ENCODE measurements at places on chromosomes 5 and 9.

GRCh38 chr9:105911104-105911911 is 217.0 kb downstream of the TMEM38B start:
- no peak for DNase-seq

DNA sequence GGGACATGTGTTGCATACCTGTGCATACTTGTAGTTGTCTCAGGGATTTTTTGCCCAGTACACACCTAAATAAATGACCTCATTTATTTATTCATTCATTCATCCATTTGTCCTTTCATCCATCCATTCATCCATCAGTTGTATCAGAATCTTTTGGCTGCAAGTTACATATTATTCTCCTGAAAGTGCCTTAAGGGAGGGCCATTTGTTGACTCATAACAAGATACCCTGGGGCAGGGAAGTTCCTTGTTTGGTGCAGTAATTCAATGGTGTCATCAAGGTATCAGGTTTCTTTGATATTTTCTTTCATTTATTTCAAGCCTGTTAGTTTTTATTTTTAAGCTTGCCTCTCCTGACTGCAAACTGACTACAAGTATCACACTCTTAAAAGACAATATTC is 597.9 kb upstream of the TLE4 start:
- no peak for DNase-seq

DNA sequence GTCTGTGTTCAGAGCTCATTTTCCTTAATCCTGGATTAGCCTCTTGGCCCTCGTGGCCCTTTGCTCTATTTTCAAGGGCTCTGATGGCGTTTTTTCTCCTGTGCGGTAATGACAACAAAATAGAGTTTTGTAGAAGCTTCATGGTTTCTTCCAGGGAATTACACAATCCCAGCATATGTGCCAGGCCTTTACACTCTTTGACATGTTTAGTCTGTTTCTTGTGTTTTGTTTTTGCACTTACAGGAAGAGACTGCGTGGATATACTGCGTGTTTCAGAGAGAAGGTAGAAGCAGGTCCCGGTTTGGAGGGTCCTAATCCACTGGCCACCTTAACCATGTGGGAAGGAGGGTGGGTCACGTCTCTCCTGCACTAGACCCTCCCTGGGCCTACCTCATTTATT is 400.2 kb upstream of the IRX4 start:
- no peak for DNase-seq

DNA sequence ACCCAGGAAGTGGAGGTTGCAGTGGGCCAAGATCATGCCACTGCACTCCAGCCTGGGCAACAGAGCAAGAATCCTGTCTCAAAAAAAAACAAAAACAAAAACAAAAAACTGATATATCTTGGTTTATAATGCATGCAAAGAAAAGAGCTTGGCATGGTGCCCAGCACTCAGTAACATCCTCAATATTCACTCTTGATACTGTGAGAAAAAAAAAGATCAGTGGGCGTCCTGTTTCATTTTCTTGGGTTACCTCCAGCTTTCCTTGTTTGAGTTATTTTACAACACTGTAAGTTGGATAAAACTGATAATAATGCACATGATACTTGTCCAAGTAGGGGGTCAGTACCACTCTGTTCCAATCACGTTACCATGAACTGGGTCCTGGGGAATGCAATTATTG is 7.8 kb downstream of the PHYHD1 start:
- no peak for DNase-seq

DNA sequence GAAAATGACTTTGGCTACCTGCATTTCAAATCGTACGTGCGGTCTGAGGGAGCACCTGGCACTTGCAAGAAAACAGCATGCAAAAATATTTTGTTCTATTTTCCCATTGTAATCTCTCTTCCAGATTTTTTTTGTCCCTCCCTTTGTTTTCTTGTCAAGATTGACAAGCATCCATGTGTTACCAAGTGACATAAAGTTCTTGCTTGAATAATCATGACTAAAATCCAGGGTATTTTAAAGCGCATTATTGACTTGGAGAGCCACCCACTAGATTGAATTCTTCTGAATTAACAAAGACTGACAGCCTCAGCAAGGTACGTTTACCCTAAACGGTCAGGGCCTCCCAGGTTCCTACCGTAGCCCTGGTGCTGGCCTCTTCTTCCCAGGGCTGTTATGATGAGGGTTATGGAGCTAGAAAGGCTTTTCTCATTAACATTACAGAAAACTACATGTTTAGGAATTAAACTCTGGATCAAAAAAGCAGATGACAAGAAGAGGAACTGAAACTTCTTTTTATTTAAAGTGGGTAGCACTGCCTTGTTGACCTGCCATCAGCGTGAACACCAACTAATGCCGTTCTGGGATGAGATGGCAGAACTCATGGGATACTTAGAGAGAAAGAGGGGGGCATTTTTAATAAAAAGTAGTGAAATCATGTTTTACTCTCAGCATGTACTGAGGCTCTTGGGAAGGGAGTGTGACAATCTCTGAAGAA is 297.0 kb downstream of the EFNA5 start:
- DNase-seq: no peak

- no peak for DNase-seq
These were observed 212.3 kb upstream of the TMEM161B start for GRCh38 chr5:88480801-88481499.

GRCh38 chr5:9743507-9743906 is 113.4 kb upstream of the TAS2R1 start:
- DNase-seq: no peak

- DNase-seq: no peak
These were observed 159.5 kb downstream of the GNA14 start for GRCh38 chr9:77488439-77489126.

GRCh38 chr5:100800562-100800961 is 102.5 kb downstream of the ST8SIA4 start:
- no peak for DNase-seq

DNA sequence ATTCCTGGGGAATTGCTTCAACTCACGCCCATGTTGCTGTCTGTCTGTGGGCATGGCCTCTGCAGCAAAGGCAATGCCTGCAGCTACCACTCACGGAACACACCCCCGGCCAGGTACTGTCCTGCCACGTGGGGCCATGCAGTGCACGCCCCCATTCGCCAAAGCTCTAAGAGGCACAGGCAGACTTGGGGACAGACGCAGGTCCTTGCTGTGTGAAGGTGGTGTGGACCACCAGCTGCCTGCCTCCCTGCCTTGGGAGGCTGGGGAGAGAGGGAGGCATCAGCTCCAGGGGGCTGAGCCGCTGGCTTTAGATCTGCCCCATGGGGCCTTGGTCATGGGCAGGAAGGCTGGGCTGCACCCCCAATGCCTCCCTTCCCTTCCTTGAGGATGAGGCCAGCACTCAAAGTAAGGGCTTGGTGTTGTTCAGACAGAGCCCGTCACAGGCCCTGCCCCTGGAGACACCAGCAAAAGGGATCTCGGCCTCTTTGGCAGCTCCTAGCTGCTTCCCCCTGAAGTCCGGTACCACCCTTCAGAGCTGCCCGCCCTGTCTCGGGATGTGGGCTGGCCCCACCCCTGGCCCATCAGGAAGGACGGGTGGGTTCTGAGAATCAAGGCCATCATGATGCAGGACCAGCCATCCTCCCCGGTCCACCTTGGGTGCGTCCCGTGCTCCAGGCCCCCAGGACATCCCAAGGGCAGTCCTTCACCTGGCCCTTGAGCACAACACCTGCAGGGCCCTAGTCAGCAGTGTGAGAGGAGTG is 2.3 kb downstream of the GRIN1 start:
- no peak for DNase-seq

DNA sequence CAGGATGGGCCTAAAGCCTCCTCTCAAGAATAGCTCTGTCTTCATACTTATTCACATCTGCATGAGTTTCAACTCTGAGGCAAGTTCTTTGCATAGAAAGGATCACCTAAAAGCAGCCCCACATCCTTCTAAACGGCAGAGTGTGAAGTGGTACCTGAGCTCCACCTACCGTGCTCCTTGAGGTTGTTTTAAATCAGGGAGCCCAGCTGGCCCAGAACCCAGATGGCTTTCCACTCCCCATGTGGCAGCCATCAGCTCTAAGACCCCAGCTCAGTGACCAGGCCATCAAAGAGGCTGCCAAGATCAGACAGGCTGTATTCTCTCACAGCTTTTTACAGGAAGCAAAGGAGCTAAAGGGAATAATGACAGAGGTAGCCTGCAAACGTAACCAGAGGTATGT is 299.3 kb downstream of the RASEF start:
- DNase-seq: no peak

- no peak for DNase-seq
These were observed 99.8 kb downstream of the NNT start for GRCh38 chr5:43702815-43703214.

GRCh38 chr5:132747616-132748440 is 602 bp downstream of the CCNI2 start:
- DNase-seq: no peak

GRCh38 chr5:93164690-93165089 is 416.3 kb downstream of the NR2F1-AS1 start:
- no peak for DNase-seq

GRCh38 chr9:113558632-113559502 is 95.3 kb downstream of the RGS3 start:
- DNase-seq: no peak

- DNase-seq: no peak
These were observed 10.3 kb downstream of the SLC28A3 start for GRCh38 chr9:84330246-84330645.

- DNase-seq: no peak
These were observed 4.0 kb downstream of the PAPPA start for GRCh38 chr9:116157436-116158138.

DNA sequence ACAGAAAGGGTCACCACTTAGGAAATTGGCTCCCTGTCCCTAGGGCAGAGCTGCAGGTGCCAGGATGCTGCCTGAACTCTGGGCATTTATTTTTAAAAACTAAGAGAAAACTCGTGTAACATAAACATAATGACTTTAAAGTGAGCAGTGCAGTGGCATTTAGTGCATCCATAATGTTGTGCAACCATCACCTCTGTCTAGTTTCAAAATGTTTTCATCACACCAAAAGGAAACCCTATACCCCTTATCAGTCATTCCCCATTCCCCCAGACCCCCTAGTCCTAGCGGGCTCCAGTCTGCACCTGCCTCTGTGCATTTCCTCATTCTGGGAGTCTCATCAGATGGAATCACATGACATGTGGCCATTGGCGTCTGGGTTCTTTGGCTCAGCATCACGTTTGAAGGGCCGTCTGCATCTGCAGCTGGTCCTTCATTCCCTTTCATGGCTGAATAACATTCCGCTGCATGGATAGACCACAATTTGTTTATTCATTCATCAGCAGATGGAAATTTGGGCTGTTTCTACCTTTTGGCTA is 55.8 kb downstream of the NSG2 start:
- no peak for DNase-seq

DNA sequence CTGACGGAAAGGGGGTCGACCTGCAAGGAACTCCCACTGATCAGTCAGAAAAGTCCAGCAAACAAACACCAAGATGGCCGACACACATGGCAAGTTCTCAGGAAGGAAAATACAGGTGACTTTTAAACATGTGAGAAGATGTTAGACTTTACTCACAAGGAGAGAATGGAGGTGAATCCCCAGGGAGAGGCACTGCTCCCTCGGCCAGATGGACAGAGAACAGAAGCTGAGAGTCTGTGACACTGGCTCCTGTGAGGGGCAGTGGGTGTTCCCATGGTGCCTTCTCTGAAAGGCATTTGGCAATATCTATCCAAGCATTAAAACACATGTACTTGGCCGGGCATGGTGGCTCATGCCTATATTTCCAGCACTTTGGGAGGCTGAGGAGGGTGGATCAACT is 22.8 kb downstream of the COL5A1 start:
- no peak for DNase-seq

GRCh38 chr9:38437193-38437823 is 13.1 kb upstream of the IGFBPL1 start:
- DNase-seq: no peak

- no peak for DNase-seq
These were observed 481.5 kb downstream of the EBF1 start for GRCh38 chr5:158618256-158618655.

GRCh38 chr9:32787816-32788215 is 4.5 kb downstream of the TMEM215 start:
- DNase-seq: no peak

DNA sequence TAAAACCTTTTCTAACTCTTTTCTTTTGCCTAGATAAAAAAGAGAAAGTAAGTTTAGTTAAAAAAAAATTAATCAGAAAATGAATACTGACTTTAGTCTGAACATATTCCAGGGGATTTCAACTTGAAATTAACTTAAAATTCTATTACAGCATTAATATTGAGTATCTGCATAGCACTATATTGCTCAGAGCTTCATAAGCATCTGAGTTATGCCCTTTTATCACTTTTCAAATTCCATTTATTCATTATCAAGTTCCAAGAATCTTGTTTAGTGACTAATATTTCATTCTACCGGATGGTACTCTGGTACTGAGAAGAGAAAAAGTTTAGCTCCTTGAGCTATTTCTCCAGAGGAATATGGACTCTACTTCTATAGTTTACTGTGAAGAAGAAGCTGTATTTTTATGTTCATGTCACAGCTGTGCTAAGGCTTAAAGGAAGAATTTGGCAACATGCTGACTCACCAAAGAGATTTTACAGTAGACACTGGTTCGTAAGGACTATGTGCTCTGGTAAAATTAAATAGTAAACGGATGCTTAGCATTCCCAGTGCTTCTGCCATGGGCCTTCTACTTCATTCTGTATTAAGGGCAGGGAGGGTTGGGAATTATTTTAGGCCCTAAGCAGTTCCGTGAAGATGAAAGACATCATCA is 285.2 kb upstream of the SEMA6A start:
- DNase-seq: no peak

DNA sequence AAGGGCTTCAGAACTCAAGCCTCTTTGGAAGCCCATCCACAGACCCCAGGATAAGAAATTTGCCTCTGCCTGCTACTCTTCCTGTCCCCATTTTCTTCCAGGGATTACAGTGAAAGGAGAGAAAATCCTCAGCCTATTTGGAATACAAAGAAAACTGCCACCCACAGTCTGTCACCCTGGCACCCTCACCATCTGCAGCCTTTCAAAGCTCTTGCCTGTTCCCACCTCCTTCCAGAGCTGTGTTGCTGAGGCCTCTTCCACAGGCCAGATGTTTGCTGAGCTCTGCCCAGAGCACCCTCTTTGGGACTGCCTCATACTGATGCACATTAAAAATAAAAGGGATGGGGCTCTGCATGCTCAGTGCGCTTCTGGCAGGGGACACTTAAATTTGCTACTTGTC is 35.9 kb upstream of the TAF1L start:
- DNase-seq: no peak

DNA sequence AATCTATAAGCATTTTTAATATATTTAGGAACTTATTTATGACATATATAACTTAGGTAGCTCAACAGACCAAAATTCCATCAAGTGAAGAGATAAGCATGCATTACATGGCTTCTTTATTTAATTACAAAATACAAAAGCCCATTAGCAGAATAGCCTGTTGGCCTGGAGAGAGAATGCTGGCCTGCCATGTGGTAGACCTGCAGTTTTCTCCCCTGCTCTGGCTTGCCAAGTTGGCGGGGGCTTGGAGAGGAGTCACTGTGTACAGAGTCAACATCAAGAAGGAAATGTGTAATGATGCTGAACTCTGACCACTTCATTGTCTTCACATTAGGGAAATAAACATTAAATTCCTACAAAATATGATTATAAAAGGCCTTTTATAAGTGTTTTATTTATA is 69.8 kb upstream of the CNTLN start:
- DNase-seq: no peak

All from stimulated activated CD4-positive, alpha-beta T cell treated with anti-CD3 and anti-CD28 coated beads, TNF-alpha, amount 100 ng/mL, for 24 hours (primary cell).